ENCODE measurements at places on chromosomes 5 and 9. TPM values are rescaled to one million over a fixed set of nuclear protein-coding genes. Genes with fewer than 3 reads are reported as not detected.
A peak's percentile ranks its signal among the peaks of the same experiment; 100 is the strongest.

DNA sequence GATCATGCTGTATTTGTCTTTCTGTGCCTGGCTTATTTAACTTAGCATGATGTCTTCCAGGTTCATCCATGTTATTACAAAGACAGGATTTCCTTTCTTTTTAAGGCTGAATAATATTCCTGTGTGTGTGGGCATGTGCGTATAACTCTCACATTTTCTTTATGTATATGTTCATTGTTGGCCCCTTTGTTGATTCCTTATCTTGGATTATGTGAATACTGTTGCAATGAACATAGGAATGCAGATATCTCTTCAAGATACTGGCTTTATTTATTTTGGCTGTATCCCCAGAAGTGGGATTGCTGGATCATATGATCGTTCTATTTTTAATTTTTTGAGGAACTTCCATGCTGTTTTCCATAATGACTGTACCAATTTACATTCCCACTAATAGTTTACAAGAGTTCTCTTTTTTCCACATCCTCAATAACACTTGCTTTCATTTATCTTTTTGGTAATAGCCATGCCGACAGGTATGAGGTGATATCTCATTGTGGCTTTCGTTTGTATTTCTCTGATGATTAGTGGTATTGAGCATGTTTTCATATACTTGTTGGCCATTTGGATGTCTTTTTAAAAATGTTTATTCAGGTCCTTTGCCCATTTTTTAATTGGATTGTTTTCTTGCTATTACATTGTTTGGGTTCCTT, 38.0 kb downstream of the CREBRF start:
- no peaks in the 10 kb centered on the region for H3K36me3 ChIP-seq
- DNase-seq, result no peak
- H3K4me1 ChIP-seq, result no peaks in the 10 kb centered on the region
- peak overlapping the region; percentile 43 for H3K27ac ChIP-seq
- no peaks in the 10 kb centered on the region for H3K27me3 ChIP-seq
- no peak overlapping the region for H3K4me3 ChIP-seq

DNA sequence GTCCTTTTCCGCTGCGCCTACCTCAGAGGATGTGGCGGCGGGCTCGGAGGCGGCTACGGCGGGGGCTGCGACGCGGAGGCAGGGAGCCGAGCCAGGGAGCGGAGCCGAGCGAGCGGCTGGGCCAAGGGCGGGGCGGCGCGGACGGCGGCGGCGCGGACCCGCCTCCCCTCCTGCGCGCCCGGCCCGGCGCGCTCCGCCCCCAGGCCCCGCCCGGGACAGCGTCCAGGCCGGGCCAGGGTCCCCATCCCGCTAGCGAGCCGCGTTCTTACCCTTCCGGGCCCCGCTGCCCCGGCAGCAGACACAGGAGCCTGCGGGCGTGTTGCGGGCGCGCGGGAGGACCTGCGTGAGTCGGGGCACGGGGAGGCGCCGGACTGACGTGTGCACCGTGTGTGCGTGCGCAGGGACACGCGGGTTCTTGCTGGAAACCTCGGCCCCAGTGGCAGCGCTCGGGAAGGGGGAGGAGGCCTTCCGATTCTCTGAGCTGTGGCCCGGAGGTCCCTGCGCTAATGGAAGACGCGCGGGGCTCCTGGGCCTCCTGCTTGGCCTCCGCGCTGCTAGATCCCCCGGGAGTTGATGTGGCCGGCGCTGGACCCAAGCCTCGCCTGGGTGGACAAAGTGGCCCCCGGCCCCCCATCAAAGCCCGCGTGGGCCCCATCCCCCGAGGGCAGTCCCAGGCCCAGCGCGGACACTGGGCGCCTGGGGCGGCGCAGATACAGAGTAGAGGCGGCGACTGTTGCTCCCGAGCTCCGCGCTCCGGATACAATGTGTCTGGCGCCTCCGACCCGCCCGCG, at the start of gene VDAC1:
VDAC1 (minus strand) TSS at position 350 of the 791 bp plus-strand sequence. CDS start 11,963 bp downstream, outside the sequence.
- H3K4me3 ChIP-seq, result peak within 1 kb of the TSS; percentile 95
- no peaks in the 10 kb centered on the region for H3K4me1 ChIP-seq
- H3K27me3 ChIP-seq, result no peaks in the 10 kb centered on the region
- DNase-seq, result peak; percentile 84

- no peaks in the 10 kb centered on the region for H3K4me1 ChIP-seq
- DNase-seq, result no peak
- H3K27me3 ChIP-seq, result peaks cover 10% of the 10 kb centered on the region
- no peak overlapping the region for H3K27ac ChIP-seq
- no peaks in the 10 kb centered on the region for H3K36me3 ChIP-seq
These were observed 393.7 kb upstream of the IRX1 start for GRCh38 chr5:3201941-3202340.

DNA sequence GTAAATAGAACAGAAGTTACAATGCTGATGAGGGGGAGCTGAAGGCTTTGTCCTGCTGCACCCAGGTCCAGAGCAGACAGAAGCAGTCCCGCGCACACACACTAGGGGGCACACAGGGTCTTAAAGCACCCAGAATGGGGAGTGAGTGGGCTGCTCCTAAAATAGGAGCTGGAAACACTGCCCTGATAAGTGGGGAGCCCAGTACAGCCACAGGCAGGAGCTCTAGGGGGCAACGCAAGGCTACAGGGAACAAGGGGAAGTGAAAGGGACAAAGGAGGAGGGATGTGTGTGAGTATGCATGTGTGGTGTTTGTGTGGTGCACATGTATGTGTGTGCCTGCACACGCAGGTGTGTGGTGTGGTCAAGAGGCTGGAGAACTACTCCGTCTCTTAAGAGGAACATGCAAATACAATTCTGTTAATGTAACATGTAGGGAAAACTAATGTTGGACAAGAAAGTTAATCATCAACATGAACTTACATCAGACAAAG, 191.5 kb downstream of the ROR2 start:
- H3K4me3 ChIP-seq, result no peak overlapping the region
- H3K27me3 ChIP-seq, result no peaks in the 10 kb centered on the region
- no peak for DNase-seq
- H3K36me3 ChIP-seq, result no peaks in the 10 kb centered on the region
- H3K4me1 ChIP-seq, result no peaks in the 10 kb centered on the region

The TXNDC15 gene
- 66.9 TPM for total RNA-seq

The CCL21 gene
- 108 TPM for total RNA-seq

DNA sequence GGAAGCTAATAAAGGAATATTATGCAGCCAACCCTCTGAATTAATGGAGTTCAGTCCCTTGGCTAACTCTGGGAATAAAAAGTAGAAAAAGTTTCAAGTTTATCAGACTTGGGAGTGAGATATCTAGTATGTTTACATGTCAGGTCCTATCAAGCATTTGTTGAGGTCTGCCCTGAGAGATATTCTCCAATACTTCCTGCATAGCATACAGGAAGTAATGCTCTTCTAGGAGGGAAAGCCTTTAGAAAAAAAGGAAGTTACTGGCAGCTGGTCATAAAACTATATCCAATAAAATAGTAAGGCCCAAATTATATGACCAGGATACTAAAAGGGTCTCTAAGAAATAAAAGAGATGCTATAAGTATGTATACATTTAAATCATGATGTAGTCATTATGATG, 594.1 kb upstream of the FTMT start:
- H3K4me1 ChIP-seq, result no peaks in the 10 kb centered on the region
- no peak overlapping the region for H3K4me3 ChIP-seq
- DNase-seq, result no peak
- H3K36me3 ChIP-seq, result no peaks in the 10 kb centered on the region

- H3K27me3 ChIP-seq, result no peaks in the 10 kb centered on the region
- no peak overlapping the region for H3K27ac ChIP-seq
- no peaks in the 10 kb centered on the region for H3K4me1 ChIP-seq
- H3K4me3 ChIP-seq, result no peak overlapping the region
- no peak for DNase-seq
- H3K36me3 ChIP-seq, result no peaks in the 10 kb centered on the region
These were observed 94.0 kb downstream of the ZNF462 start for GRCh38 chr9:106956971-106957370.

- DNase-seq, result peak; percentile 51
- no peak overlapping the region for H3K4me3 ChIP-seq
- H3K27me3 ChIP-seq, result no peaks in the 10 kb centered on the region
- H3K36me3 ChIP-seq, result no peaks in the 10 kb centered on the region
These were observed 188.7 kb downstream of the HSPA4 start for GRCh38 chr5:133240425-133241091.

- H3K4me3 ChIP-seq, result no peak overlapping the region
- no peak for DNase-seq
- no peaks in the 10 kb centered on the region for H3K36me3 ChIP-seq
These were observed 122.5 kb downstream of the SCAMP1 start for GRCh38 chr5:78482948-78483347.

DNA sequence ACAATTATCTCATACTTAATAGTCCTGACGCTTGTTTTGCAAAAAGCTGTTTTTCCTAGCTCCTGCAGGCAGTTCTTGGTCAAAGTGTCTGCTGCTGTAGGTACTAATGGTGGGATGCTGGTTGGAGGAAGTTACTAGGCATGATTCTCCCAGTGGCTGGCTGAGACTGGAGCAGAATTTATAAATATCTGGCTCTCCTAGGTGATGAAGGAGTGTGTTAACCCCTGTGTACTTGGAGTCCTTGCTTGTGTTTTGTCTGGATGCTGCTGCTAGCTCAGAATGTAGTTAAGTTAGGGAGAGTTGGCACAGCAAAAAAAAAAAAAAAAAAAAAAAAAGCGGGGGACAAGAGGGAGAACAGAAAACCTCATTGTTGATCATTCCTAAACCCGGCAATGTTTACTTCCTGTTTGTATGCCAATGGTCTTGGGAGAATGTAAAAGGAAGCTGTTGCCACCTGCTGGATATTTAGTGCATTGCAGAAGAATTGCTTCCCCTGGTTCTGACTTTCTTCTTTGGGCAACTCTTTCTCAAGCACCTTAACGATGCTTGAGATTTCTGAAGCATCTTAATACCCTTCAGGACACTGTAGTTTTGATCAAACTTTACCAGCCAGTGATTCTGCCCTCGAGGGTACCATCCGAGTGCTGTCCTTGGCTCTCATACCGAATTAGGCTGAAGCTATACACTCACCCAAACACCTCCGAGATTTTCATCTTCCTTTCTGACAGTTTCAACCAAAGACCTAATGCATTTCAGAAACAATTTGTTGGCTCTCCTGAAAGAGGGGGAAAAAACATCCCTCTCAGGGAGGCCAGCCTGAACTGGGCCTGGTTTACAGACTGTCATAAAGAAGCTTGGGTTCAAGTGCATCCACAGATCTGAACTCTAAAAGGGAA, 71.7 kb upstream of the WWC1 start:
- no peak overlapping the region for H3K4me3 ChIP-seq
- H3K27ac ChIP-seq, result no peak overlapping the region
- no peaks in the 10 kb centered on the region for H3K4me1 ChIP-seq
- H3K27me3 ChIP-seq, result no peaks in the 10 kb centered on the region
- peak; percentile 31 for DNase-seq
- no peaks in the 10 kb centered on the region for H3K36me3 ChIP-seq

- no peaks in the 10 kb centered on the region for H3K36me3 ChIP-seq
- H3K4me1 ChIP-seq, result no peaks in the 10 kb centered on the region
- no peak for DNase-seq
- H3K27ac ChIP-seq, result no peak overlapping the region
- H3K27me3 ChIP-seq, result no peaks in the 10 kb centered on the region
These were observed 35.3 kb upstream of the VCAN start for GRCh38 chr5:83436276-83436675.

- H3K4me1 ChIP-seq, result no peaks in the 10 kb centered on the region
- no peak overlapping the region for H3K4me3 ChIP-seq
- H3K27me3 ChIP-seq, result no peaks in the 10 kb centered on the region
These were observed 34.6 kb downstream of the OXCT1 start for GRCh38 chr5:41835645-41836044.

The OLFML2A gene
- 60.9 TPM for total RNA-seq

DNA sequence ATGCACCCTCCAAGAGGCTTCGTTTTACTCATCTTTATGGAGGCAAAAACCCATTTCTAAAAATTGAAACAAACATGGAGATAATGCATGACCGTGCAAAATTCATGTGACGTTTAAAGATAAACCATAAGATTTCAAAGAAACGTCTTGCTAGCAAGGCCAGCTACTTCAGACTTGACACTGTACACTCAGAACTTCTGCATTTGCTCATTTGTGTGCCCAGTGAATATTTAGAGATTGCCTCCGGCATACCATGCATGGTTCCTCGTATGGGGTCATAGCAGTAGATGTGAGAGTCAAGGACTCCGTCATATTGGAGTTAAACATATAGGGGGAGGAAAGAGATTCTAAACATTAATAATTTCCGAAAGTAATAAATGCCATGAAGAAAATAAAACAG, 78.6 kb upstream of the NEURL1B start:
- no peaks in the 10 kb centered on the region for H3K36me3 ChIP-seq
- H3K4me1 ChIP-seq, result peaks cover 9% of the 10 kb centered on the region
- H3K4me3 ChIP-seq, result no peak overlapping the region

The PDLIM7 gene
- total RNA-seq, result 102 TPM

The ZNF454 gene
- 8.4 TPM for total RNA-seq

GRCh38 chr9:135365013-135365768, 114.4 kb upstream of the PPP1R26 start:
- H3K4me3 ChIP-seq, result no peak overlapping the region
- no peaks in the 10 kb centered on the region for H3K27me3 ChIP-seq
- H3K4me1 ChIP-seq, result no peaks in the 10 kb centered on the region
- no peak for DNase-seq

- no peak for DNase-seq
- H3K4me1 ChIP-seq, result no peaks in the 10 kb centered on the region
- H3K27ac ChIP-seq, result no peak overlapping the region
- H3K4me3 ChIP-seq, result no peak overlapping the region
- H3K27me3 ChIP-seq, result no peaks in the 10 kb centered on the region
- H3K36me3 ChIP-seq, result no peaks in the 10 kb centered on the region
These were observed 8.3 kb downstream of the RFX3 start for GRCh38 chr9:3517377-3518048.

GRCh38 chr9:15156241-15156640, 150.8 kb downstream of the TTC39B start:
- no peaks in the 10 kb centered on the region for H3K36me3 ChIP-seq
- H3K4me3 ChIP-seq, result no peak overlapping the region
- H3K4me1 ChIP-seq, result peaks cover 5% of the 10 kb centered on the region
- H3K27ac ChIP-seq, result peak overlapping the region; percentile 52
- H3K27me3 ChIP-seq, result no peaks in the 10 kb centered on the region

The SV2C gene
- 0.21 TPM for total RNA-seq
